ENCODE measurements at places on chromosomes 6 and 20.

DNA sequence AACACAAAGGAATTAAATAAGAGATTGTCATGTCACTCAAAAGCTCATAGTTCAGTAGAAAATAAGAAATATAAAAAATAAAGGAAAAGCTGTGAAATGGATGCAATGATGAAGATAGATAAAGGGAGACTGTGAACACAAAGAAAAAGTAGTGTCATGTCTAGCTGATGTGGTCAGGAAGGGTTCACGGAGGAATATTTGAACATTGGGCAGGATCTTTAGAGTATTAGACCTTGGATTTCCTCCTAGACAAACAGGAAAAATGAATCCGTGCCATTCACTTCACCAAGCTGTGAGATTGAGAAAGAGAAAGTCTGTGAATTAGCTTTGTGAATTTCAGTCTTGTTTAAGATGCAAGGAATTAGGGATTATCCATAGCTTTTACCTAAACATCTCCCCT, 414.4 kb upstream of the PLCB4 start:
- DNase-seq, result no peak
- H3K36me3 ChIP-seq, result no peaks in the 10 kb centered on the region
- H3K27me3 ChIP-seq, result peaks cover 7% of the 10 kb centered on the region
- no peak overlapping the region for H3K27ac ChIP-seq

- no peak overlapping the region for H3K27ac ChIP-seq
- peaks cover 64% of the 10 kb centered on the region for H3K36me3 ChIP-seq
- no peak for DNase-seq
- H3K4me1 ChIP-seq, result peaks cover 58% of the 10 kb centered on the region
- no peaks in the 10 kb centered on the region for H3K27me3 ChIP-seq
These were observed 33.4 kb downstream of the TGM2 start for GRCh38 chr20:38131588-38132121.

- no peak for DNase-seq
- H3K27me3 ChIP-seq, result no peaks in the 10 kb centered on the region
- peaks cover 28% of the 10 kb centered on the region for H3K4me1 ChIP-seq
- no peak overlapping the region for H3K27ac ChIP-seq
These were observed 139.3 kb upstream of the COL21A1 start for GRCh38 chr6:56386717-56387116.

GRCh38 chr6:125273965-125274364, 27.8 kb downstream of the HDDC2 start:
- H3K4me1 ChIP-seq, result peaks cover 9% of the 10 kb centered on the region
- no peaks in the 10 kb centered on the region for H3K27me3 ChIP-seq
- H3K27ac ChIP-seq, result peak overlapping the region; percentile 74
- H3K4me3 ChIP-seq, result no peak overlapping the region
- peak; percentile 81 for DNase-seq

GRCh38 chr6:80022803-80023202, 18.4 kb downstream of the TTK start:
- peaks cover 7% of the 10 kb centered on the region for H3K36me3 ChIP-seq
- no peaks in the 10 kb centered on the region for H3K4me1 ChIP-seq
- no peak for DNase-seq
- H3K27ac ChIP-seq, result no peak overlapping the region
- no peaks in the 10 kb centered on the region for H3K27me3 ChIP-seq

- H3K27ac ChIP-seq, result no peak overlapping the region
- no peaks in the 10 kb centered on the region for H3K27me3 ChIP-seq
- H3K4me3 ChIP-seq, result no peak overlapping the region
- H3K4me1 ChIP-seq, result no peaks in the 10 kb centered on the region
- no peak for DNase-seq
These were observed 261.1 kb downstream of the SAMD5 start for GRCh38 chr6:147769496-147770087.

DNA sequence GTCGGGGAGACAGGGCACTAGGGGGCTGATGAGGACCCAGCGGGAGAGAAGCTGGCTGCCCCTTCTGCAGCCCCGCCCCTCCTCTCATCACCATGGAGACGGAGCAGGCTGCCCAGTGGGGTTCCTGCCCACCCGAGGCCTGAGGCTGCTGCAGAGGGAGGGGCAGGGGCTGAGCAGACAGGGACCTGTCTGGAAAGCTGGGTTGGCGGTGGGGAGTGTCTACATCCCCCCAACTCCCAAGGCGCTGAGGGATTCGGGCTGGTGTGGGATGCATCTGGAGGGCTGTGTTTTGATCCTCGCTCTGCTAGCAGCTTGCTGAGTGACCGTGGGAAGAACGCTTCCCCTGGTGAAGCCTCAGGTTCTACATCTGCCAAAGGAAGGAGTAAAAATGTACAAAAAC, 1.2 kb upstream of the BPI start:
- no peak overlapping the region for H3K4me3 ChIP-seq
- no peak for DNase-seq
- peaks cover 13% of the 10 kb centered on the region for H3K4me1 ChIP-seq
- H3K36me3 ChIP-seq, result peaks cover 6% of the 10 kb centered on the region
- H3K27ac ChIP-seq, result no peak overlapping the region

DNA sequence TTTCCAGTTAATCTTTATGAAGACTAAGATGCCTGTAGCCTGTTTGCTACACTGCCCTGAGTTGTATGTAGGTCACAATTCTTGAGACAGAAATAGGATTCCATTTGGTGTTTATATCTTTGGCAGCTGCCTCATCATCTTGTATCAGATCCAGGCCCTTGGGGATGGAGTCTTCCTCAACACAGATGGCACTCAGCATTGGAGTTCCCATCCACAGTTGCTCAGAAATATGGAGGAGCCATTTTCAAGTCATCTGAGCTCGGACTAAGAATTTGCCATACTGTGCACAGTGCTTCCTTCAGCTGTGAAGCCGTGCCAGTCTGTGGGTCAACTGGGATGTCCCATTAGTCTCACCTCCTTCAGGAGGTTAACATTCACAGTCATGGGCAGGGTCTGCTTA, 156.6 kb downstream of the ZDHHC14 start:
- H3K4me3 ChIP-seq, result no peak overlapping the region
- no peak overlapping the region for H3K27ac ChIP-seq
- H3K4me1 ChIP-seq, result peaks cover 48% of the 10 kb centered on the region
- DNase-seq, result no peak

DNA sequence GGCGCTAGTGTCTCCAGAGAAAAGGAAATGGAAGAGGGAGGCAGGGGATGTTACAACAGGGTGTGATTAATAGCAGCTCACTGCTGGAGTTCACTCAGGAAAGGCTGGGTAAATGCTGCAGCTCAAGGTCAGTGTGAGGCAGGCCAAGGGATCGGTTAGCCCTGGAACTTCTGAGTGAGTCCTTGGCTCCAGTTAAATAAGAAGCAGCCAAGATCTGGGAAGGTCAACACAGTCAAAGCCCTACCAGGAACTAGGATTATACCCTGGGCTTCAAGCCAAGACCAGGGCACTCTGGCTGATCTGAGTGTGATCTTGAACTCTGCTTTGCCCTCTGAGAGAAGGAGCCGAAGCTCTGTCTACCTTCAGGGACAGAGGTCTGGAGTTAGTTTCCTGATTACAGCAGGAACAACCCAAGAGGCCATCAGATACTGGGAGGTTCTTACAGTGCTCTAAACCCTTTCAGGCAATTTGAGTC, 44.3 kb downstream of the TPD52L1 start:
- H3K27me3 ChIP-seq, result no peaks in the 10 kb centered on the region
- H3K36me3 ChIP-seq, result peaks cover 4% of the 10 kb centered on the region
- DNase-seq, result peak; percentile 19

GRCh38 chr20:63498960-63499337, at the start of gene EEF1A2:
Gene EEF1A2 (minus strand): TSS chr20:63499083. CDS start chr20:63497763, 1,320 bp downstream.
- H3K36me3 ChIP-seq, result peaks cover 45% of the 10 kb centered on the region
- no peaks in the 10 kb centered on the region for H3K4me1 ChIP-seq
- peak within 1 kb of the TSS; percentile 75 for H3K4me3 ChIP-seq
- H3K27ac ChIP-seq, result peak within 1 kb of the TSS; percentile 50
- DNase-seq, result peak; percentile 73

DNA sequence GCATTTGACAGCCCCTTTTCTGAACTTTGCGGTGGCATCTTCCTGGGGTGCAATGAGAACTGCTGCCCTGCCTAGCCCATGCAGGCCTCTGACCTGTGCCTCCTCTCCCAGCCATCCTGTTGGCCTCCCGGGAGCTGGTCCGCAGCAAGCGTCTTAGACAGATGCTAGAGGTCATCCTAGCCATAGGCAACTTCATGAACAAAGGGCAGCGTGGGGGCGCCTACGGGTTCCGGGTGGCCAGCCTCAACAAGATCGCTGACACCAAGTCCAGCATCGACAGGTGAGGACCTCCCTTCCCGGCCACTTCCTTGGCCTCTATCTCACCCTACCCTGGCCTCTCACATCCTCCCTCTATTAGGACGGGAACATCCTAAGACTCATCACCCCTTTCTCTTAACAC, 37.6 kb downstream of the MOCS1 start:
- peaks cover 23% of the 10 kb centered on the region for H3K27me3 ChIP-seq
- no peak for DNase-seq
- H3K4me1 ChIP-seq, result no peaks in the 10 kb centered on the region

- no peak overlapping the region for H3K4me3 ChIP-seq
- DNase-seq, result peak; percentile 6
- no peak overlapping the region for H3K27ac ChIP-seq
- H3K36me3 ChIP-seq, result no peaks in the 10 kb centered on the region
- H3K4me1 ChIP-seq, result no peaks in the 10 kb centered on the region
These were observed 127.7 kb upstream of the LRFN2 start for GRCh38 chr6:40714576-40715564.

DNA sequence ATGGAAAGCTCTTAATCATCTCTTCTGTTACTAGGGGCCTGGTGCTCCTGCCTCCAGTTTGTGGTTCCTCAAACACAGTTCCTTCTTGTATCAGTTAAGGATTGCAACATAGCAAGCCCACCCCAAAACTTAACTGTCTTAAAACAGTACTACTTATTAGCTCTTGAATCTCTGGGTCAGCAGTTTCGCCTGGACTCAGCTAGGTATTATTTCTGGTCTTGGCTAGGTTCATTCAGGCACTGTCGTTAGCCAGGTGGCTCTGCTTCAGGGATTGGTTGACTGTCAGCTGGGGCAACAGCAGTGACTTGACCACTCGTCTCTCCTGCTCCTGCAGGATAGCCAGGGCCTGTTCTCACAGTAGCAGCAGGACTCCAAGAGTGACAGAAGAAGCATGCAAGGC, 30.0 kb upstream of the RALY start:
- H3K27me3 ChIP-seq, result no peaks in the 10 kb centered on the region
- no peaks in the 10 kb centered on the region for H3K4me1 ChIP-seq
- no peak for DNase-seq

DNA sequence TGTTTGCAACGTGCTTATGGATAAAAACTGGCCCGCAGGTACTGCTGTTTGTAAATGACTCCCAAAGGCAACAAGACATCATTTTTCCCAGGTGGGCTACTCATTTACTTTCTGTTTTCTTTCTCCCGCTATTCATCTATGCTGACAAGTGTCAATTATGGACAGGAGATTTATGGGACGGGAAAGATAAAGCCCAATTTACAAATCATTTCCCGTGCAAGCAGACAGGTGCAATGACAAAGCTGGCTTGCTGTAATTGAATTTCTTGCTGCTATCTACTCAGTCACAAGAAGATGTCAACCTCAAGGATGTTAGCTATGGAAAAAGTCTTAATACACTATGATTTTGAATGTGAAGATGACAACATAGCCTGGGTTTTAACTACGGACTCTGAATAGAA, 125.5 kb downstream of the EPHA7 start:
- H3K27ac ChIP-seq, result no peak overlapping the region
- H3K36me3 ChIP-seq, result no peaks in the 10 kb centered on the region
- H3K27me3 ChIP-seq, result no peaks in the 10 kb centered on the region
- no peak overlapping the region for H3K4me3 ChIP-seq

DNA sequence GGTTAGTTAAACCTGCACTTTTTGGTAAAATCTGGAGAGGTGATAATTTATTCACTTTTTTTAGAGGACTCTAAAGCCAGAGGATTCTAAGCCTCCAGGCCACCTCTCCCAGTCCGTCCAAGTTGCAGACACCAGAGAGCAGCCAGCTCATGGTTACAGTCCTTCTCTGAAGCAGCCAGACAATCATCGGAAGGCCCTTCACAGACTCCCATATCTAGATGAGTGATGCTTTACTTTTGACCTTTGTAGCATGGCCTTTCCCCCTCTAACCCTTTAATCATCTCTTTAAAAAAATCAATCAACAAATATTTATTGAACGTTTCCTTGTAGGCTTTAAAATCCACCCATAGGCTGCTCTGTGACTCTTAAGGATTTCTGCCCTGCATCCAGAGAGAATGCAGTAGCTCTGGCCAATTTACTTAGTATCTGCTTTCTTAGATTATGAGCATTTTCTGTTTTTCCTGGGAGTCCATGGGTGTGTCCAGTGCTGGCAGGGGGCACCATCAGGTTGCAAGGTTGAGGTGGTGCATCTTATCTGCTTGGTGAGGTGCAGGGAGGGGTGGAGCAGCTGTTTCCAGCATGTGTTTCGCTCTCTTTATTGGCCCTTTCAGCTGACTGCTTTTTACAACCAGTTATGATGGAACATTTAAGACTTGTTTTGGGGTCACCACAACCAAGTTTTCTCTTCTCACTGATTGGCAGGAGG, 58.6 kb downstream of the JARID2 start:
- no peak for DNase-seq
- H3K27me3 ChIP-seq, result no peaks in the 10 kb centered on the region
- no peak overlapping the region for H3K4me3 ChIP-seq
- H3K36me3 ChIP-seq, result no peaks in the 10 kb centered on the region
- peaks cover 23% of the 10 kb centered on the region for H3K4me1 ChIP-seq
- H3K27ac ChIP-seq, result no peak overlapping the region

DNA sequence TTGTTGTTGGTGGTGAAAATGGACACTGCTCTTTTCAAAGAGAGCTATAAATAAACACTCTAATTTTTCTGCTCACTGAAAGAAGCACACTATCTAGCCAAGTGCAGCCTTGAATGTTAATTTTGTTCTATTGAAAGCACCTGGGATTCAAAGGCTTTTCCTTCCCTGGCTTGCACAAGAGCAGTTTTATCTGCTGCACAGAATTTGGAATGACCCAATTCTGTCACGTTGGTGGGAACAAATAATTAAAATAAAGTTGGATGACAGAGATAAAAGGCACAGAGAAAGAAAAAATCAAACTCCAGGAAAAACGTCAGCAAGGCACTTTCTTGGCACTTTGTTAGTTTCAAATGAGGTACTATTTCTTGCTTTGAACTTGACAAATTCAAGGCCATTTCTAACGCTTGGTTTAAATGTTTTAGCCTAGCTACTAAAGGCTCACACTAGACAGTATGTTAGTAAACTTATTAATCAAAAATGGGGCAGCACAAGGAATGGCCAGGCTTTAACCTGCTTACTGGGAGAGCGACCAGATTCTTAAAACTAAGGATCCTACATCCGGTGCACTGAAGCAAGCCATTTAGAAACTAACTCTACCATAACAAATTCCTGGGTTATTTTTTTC, 145.5 kb upstream of the ARG1 start:
- no peak for DNase-seq
- no peaks in the 10 kb centered on the region for H3K4me1 ChIP-seq
- no peaks in the 10 kb centered on the region for H3K36me3 ChIP-seq
- H3K27me3 ChIP-seq, result peaks cover 29% of the 10 kb centered on the region

- H3K27ac ChIP-seq, result no peak overlapping the region
- no peak overlapping the region for H3K4me3 ChIP-seq
- no peak for DNase-seq
- no peaks in the 10 kb centered on the region for H3K4me1 ChIP-seq
These were observed 192.0 kb upstream of the IMPG1 start for GRCh38 chr6:76264468-76264867.

Measured in Calu3 (cell line).